ENCODE measurements at places on chromosomes 13 and 19. TPM values are rescaled to one million over a fixed set of nuclear protein-coding genes. Genes with fewer than 3 reads are reported as not detected.

DNA sequence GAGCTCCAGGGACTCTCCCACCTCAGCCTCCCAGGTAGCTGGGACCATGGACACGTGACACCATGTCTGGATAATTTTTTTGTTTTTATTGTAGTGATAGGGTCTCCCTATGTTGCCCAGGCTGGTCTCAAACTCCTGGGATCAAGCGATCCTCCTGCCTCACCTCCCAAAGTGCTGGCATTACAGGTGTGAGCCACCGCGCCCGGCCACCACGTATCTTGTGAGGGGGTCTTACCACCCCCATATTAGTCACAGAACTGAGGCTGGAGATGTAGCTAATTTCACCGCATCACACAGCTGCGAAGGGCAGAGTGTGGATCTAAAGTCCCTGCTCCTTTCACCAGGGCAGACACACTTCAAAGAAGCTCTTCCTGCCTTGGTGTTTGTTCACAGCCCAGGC, 211.8 kb upstream of the SOX1 start:
- no peak for DNase-seq

NCCRP1 gene
- total RNA-seq = not detected

DNA sequence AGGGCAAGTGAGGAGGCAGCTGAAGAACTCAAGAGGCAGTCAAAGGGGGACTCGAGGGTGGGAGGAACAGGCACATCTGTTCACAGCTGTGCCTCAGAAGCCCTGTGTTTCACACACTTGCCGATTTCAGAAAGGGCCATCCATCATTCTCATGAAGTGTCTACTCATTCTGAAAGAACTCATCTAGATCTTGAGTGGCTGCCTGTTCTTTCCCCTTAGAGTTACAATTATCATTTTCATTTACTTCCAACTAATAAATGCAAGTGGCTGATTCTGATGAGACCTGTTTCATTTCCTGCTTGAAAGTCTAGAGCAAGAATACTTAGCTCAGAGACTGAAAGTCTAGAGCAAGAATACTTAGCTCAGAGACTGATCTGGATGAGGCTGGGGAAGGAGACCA, 1145.1 kb downstream of the UQCRFS1 start:
- no peak for DNase-seq

GRCh38 chr19:14472202-14472938, 2.8 kb downstream of the PTGER1 start:
- peak; percentile 95 for DNase-seq

GRCh38 chr13:27728271-27728670, 64.0 kb upstream of the GSX1 start:
- peak; percentile 36 for DNase-seq

ZNF723 gene
- total RNA-seq = not detected

GRCh38 chr19:8259922-8260247, 48.3 kb downstream of the CD320 start:
- DNase-seq = no peak

ARGLU1 gene
- 142 TPM for total RNA-seq

GRCh38 chr13:95256091-95256490, 45.2 kb downstream of the ABCC4 start:
- DNase-seq = no peak

DNA sequence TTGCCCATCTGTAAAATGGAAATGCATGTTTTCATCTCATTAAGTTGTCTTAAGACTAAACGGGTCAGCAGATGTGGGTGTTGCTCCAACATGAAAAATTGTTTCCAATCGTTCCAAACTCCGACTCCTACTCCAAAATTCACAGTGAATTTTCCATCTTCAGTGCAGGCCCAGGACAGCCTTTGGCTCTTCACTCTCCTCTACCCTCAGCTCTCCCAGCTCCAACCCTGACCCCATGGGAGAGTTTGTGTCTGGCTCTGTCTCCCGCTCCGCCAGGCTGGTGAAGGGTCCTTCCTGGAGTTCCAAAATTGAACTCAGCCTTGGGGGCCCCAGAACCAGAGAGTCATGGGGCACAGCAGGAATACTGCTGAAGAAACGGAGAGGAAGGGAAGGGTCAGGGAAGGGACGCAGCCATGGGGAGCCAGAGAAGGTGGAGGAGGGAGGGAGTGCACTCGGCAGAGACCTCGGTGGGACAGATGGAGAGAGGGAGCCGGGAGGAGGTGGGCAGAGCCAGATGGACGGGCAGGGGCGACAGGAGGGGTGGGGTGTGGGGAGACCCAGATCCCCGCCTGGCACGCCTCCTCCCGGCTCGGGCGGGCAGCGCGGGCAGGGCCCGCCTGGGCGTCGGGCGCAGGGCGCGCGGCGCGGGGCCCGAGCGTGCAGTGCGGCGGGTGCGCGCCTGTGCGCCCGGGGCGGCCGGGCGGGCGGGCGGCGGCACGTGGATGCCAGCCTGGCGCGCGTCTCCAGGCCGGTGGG, 45.6 kb downstream of the CELF5 start:
- no peak for DNase-seq

DNA sequence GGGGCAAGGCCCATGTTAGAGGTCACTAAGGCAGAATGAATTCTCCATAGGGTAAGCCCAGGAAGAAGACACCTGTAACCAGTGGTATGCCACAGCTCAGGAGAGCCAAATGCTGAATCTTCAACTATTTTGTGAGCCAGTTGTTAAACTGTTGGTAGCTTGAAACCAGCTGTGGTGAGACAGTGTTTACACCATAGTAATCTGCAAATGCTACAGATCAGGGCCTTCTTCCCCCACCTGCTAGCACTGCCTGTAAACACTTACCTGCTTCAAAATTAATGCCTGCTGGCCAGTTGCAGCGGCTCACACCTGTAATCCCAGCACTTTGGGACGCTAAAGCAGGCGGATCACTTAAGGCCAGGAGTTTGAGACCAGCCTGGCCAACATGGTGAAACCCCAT, 12.1 kb downstream of the FBXL12 start:
- no peak for DNase-seq

DNA sequence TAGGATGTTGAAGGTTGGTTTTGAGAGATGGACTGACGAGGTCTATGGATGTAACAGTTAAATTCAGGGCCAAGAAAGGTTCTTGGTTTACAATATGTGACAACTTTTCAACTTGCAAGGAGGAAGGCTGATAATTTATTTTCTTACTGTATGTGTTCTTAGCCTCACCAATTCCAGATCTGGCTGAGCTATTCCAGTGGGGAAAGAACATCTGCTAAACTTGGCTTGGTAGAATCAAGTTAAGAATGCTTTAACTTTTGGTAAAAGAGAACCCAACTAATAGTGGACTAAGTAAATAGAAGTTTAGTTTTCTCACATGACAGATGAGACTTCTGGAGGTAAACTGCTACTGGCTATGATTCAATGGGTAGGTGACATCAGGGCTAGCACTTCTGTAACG, 222.9 kb downstream of the KLF5 start:
- no peak for DNase-seq

DNA sequence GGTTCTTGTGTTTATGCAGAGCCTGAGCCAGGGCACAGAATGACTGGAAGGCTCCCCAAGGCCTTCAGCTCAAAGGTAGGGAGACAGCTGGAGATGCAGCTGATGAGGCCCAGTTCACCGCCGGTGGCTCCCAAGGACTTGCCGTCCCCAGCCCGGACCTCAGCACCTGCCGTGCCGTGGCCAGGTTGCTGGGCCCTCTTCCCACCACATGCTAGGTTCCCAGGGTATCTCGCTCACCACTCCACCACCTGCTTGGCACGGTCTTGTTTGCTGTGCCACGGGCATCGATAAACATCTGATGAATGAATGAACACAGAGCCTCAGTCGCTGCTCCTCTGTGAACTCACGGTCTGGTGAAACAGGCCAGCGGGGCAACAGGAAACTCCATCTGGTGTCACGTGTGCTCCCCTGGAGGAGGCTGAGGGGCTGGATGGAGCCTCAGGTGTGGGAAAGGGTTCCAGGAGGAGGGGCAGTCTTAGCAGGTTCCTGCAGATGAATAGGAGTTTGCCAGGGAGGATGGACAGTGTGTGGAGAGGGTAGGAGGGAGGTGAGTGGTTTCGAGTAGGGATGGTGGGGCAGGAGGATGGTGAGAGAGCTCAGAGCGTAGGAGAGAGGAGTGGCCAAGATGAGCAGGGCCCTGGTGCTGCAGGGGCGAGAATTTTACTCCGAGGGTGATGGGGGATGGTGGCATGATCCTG, 3.6 kb upstream of the KLK14 start:
- DNase-seq = no peak

GRCh38 chr13:113542751-113543424, 41.7 kb upstream of the TFDP1 start:
- DNase-seq = no peak

DNA sequence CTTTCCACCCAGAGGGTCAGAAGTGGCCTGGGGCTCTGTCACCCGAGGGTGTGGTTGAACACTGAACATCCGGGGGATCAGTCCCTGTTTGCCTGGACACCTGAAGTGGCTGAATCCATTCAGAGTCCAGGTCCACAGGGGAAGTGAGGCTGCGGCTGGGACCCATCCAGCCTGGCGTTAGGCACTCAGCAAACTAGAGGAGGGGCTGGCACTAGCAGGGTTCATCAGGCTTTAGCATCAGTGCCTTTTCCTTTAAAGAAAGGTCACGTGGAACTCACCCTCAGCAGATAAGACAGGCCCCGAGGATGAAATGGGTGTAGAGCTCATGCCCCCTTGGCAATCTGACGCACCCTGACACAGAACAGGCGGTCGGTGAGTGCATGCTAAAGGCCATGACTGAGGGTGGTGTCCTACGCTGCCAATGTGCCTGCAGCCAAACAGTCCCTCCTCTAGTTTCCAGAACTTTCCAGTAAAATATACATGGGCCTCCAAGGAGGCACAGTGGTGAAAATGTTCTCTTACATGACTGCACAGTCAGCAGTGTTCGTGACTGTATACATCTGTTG, 72.4 kb upstream of the ARHGEF7 start:
- no peak for DNase-seq

ERICH4 gene
- not detected for total RNA-seq

GRCh38 chr13:46296115-46296822, 84.5 kb downstream of the LRRC63 start:
- DNase-seq = no peak

DNA sequence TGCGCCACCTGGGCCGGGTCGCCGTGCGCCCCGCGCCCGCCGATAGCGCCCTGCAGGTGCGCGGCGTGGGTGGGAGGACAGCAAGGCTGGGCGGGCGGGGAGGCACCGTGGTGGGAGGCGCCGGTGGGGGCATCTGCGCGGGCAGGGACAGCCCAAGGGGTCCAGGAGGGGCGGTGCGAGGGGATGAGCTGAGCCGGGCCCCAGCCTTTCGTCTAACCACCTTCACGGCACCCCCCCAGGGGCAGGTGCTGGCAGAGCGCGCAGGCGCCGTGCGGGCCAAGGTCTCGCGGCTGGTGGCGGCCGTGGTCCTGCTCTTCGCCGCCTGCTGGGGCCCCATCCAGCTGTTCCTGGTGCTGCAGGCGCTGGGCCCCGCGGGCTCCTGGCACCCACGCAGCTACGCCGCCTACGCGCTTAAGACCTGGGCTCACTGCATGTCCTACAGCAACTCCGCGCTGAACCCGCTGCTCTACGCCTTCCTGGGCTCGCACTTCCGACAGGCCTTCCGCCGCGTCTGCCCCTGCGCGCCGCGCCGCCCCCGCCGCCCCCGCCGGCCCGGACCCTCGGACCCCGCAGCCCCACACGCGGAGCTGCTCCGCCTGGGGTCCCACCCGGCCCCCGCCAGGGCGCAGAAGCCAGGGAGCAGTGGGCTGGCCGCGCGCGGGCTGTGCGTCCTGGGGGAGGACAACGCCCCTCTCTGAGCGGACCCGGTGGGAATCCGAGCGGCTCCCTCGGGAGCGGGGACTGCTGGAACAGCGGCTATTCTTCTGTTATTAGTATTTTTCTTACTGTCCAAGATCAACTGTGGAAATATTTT, 3.1 kb downstream of the KISS1R start:
- no peak for DNase-seq

PSG11 gene
- not detected for total RNA-seq

ABCC4 gene
- total RNA-seq = 24.8 TPM

DNA sequence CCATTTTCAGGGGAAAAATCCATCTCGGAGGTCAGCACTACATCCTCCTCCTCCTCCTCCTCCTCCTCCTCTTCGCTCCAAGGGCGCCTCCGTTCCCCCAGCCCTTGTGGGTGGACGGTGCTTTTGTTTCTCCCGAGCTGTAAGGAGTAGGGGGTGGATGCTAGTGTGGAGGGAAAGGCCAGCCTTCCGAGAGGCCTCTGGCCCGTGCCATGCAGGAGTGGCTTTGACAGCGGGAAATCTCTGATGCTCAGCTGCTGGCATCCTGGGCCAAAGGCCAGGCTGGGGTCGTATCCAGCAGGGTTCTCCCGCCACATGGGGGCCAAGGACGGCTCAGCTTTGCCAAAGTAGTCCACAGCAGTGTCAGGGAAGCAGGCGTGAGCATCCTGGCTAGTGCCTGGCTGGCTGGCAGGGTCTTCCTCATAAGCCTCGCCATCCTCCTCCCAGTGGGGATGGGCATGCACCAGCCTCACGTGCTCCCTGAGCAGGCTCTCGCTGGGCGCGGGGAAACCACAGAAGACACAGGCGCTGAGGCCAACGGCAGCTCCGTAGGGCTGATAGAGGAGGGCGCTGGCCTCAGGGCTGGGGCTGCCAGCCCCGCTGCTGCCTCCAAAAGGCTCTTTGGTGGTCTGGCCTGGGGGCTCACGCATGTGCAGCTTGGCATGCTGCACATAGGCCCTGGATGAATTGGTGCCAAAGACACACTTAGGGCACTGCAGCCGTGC, 10.5 kb downstream of the WIZ start:
- DNase-seq = no peak

DNA sequence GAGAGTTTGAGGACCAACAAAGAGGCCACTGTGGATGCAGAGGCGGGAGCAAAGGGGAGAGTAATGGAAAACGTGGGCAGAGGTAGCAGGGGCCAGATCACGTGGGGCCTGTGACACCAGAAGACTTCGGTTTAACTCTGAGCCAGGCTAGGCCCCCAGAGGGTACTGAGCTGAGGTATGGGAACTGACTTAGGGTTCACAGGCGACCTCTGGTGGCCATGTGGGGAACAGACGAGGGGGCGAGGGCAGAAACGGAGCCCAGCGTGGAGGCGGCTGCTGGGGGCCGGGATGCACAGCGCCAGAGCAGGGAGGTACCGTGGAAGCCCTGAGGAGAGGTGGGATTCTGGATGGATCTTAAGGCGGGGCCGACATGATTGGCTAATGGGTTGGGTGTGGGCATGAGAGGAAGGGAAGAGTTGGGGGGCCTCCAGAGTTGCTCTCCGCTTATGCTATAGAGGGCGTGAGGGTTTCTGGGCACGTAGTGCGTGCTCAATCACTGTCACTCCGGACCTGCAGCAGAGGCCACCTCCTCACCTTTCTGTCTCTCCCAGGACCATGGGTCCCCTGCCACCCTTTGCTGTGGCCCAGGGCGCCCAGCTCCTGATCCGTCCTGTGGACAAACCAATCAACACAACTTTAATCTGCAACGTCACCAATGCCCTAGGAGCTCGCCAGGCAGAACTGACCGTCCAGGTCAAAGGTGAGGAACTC, 13.7 kb downstream of the PVR start:
- DNase-seq = peak; percentile 79

ONECUT3 gene
- 0.93 TPM for total RNA-seq

DNA sequence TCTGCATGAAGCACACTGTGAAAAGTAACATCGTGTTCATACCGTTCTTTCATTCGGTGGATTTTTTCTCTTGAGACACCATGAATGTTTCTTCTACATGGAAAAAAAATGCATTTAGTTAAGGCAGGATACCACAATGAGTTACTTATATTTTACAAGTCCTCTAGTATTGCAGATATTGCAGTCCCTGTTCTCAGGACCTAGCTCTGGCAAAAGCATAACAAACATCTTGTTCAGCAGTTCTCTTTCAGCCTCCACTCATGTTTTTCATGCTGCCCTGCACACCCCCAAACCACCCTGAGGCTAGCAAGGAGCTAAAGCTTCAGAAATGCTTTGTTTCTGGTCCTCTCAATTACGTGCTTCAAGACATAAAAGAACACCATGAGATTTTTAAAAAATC, 24.8 kb downstream of the N4BP2L1 start:
- DNase-seq = no peak
